ENCODE measurements at places on chromosomes 6 and 20. TPM values are rescaled to one million over a fixed set of nuclear protein-coding genes. Genes with fewer than 3 reads are reported as not detected.

OR2J1 gene
- polyA plus RNA-seq: not detected

GSTA2 gene
- polyA plus RNA-seq: 0.17 TPM

STMND1 gene
- polyA plus RNA-seq: not detected

VIP gene
- polyA plus RNA-seq: 18.6 TPM

HLA-DPB1 gene
- polyA plus RNA-seq: 14.9 TPM

- DNase-seq: no peak
Observed at GRCh38 chr20:7151676-7152470, 384.4 kb downstream of the BMP2 start.

GRCh38 chr6:139119552-139119951 lies 15.3 kb upstream of the HECA start:
- DNase-seq: no peak

GRCh38 chr6:102488729-102489128 lies 1095.2 kb downstream of the GRIK2 start:
- no peak for DNase-seq

- DNase-seq: no peak
Observed at GRCh38 chr20:45835825-45836224, 2.2 kb downstream of the SNX21 start.

- DNase-seq: no peak
Observed at GRCh38 chr6:149895833-149896271, 2.1 kb downstream of the RAET1E start.

GRCh38 chr6:169370054-169370453 lies 116.4 kb upstream of the THBS2 start:
- DNase-seq: no peak

All from muscle of arm (tissue), 14 donors.